HuH-7 (cell line): ENCODE measurements at places on chromosomes 2 and 18.

DNA sequence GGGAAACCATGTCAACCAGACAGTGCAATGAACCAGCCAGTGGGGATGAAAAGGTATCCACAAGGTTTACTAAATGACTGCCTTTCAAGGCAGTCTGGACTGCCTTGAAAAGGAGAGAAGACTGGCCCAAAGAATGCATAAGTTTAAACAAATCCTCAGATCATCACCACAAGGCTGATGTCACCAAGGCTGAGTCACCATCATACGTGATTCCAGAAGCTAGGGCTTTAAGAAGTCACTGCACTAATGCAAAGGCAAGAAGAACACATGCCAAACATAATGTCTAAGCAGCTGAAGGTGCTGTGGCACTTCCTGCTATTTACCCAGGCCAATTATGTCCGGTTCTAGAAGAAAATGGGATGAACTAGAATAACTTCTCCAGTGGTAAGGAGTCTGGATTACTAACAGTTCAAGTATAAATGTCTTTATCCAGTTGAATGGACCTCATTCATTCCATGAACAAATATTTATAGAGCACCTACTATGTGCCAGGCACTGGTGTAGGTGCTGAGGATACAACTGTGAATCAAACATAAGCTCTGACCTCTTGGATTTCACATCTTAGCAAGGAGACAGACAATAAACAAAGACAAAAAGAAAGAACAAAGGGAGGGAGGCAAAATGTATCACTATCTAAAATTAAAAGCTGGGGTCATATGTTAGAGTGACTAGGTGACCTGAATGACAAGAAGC is 37.6 kb upstream of the ONECUT2 start:
- no peak for DNase-seq

DNA sequence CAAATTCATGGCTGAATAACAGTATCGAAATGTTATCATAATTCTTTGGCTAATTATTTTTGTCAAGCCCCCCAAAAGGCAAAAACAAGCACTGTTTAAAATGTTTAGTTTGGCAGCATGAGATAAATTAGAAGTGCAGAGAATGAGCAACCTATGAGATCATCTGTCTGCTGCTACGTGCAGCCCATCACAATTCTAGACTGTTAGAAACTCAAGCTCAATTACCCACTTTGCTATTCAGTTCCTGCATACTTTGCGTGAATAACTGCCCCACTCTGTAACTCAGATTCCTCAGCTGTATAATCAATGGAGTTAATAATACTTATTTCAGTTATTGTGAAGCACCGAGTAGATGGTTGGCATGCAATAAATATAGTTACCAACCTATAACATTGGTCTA is 1181.9 kb downstream of the DPP10 start:
- DNase-seq = no peak

DNA sequence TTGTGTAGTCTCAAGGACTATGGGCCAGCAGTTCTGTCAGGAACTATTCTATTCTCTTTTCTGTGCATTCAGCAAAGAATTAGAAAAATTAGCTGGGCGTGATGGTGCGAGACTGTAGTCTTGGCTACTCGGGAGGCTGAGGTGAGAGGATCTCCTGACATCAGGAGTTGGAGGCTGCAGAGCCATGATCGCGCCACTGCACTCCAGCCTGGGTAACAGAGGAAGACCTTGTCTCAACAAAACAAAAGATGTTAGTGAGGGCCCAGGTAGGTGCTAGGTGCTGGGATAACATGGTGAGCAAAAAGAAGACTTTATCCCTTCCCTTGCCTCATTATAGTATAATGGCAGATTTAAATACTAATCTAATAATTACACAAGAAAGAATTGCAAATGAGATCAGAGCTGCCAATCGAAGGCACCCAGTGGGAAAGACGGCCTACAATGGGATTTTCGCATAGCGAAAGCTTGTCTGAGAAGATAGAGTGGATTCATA is 447 bp upstream of the MRPL19 start:
- no peak for DNase-seq

- DNase-seq = no peak
These were observed 2.1 kb upstream of the EMILIN1 start for GRCh38 chr2:27076323-27076722.

- DNase-seq = no peak
These were observed 242.1 kb upstream of the RGPD4 start for GRCh38 chr2:107584577-107584976.

DNA sequence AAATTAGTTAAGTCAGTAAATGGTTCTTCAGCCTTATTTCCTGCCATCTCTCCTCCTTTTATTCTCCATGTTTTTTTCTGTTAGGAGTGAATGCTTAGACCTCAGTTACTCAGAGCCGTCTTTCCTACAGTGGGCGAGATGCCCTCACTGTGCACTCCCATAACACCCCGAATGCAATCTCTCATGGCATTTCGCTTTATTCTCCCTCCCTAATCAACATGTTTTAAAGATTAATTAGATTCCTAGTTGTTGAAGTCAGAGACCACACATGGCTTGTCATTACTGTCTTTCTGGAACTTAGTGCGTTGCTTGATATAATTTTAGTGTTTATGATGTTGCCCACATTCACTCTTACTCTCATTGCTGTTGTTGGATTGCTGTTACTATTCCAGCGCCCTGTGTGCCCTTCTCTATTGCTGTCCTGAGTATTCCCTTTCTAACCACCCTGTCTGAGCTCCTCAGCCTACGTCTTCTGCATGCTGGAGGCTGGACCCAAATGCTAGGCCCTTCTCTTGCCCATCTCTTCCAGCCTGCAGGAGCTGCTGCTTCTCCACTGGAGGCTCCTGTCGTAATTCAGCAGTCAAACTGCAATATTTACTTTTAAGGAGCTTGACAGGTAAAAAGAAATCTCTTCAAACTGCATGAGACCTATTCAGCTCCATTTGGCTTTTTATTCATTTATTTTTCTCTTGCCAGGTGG is 99.3 kb downstream of the MAP2 start:
- no peak for DNase-seq

DNA sequence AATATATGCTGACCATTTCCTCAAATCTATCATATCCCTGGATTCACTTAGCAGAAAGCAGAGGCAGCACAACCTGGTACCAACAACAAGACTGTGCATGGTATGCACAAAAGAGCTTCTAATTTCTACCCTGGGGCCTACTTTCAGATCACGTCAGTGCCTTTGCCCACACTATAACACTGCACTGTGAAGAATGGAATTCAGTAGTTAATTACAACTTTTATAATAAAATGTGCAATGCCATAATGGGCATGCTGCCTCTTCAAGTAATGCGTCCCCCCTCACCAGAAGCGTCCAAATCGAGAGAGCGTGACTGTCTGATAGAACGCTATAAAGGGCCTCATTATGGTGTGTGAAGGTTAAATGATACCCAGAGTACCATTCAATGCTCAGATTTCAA is 328.1 kb upstream of the PKDCC start:
- no peak for DNase-seq

DNA sequence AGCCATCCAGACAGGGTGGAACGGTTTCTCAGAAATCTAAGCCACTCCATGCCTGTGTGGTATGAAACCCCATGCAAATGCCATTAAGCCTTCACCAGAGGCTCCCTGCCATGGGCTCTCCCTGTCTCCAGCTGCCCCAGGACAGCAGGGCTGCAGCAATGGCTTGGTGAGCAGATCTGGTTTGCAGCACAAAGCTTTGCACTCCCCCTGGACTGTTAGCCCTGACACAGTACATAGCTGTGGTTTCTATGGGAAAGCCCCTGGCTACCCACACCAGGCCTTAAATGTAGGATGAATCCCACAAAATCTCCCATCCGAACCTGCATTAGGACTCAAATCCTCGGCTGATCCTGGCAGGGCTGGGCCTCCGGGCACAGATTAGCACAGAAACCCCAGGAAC is 291.6 kb downstream of the TNS1 start:
- DNase-seq = no peak

DNA sequence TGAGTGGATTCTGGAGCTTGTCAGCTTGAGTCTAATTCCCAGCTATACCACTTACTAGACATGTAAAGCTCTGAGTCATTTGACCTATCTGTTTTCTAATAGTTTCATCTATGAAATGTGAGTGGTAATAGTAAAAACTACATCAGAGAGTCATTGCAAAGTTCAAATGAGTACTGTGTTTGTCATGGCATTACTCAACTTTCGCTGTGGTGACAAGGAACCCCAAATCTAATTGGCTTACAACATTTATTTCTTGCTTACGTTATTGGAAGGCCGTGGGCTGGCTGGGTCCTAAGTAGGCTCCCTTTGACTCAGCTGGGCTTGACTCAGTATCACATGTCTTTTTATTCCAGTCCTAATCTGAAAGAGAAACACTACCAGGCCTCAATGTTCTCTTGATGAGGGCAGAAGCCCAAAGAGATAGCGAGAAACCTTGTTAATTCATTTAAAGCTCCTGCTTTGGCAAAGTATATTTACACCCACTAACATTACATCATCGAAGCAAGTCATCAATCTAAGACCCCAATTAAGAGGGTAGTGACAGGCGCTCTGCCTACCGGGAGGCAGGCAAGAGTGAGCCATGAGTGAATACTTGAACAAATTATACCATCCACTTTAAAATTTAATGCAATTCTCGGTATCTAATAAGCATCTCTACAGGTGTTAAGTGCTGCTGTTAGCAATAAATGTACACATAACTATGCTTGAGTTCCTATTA is 431.8 kb upstream of the SPHKAP start:
- DNase-seq = no peak

- no peak for DNase-seq
These were observed 86.5 kb downstream of the VSNL1 start for GRCh38 chr2:17626986-17627385.

GRCh38 chr2:11017921-11018320 is 106.2 kb downstream of the KCNF1 start:
- no peak for DNase-seq

DNA sequence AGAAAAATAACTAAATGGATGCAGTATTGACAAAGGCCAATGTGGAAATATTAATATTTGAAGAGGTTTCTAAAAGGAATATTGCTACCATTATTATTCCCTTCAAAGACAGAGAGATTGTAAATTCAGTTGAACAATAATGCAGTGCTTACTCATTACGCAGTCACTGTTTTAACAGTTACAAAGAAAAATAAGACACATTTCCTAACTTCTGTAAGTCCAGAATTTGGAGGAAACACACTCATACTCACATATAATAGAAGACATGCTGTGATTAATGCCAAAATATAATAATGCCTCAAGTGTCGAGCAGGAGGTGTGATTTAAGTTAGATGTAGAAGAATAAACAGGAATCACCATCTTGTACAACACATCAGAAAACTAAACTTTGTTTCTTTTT is 389.2 kb downstream of the FBXO15 start:
- no peak for DNase-seq

DNA sequence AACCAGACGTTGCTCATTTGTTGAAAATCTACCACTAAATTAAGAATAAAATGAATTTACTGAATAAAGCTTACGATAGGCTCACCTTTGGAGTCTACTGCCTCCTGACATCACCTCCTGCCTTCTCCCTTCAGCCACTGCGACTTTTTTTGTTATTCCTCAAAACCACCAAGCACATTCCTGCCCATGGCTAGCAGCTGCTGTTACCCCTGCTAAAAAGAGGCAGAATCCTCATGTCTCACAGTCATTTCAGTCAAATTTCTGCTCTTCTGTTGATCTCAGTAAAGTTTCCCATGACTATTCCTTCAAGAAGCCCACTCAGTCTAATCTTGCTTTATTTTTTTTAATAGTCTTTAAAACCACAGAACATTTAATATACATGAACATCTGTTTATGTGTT is 40.8 kb upstream of the ANKRD62 start:
- no peak for DNase-seq

DNA sequence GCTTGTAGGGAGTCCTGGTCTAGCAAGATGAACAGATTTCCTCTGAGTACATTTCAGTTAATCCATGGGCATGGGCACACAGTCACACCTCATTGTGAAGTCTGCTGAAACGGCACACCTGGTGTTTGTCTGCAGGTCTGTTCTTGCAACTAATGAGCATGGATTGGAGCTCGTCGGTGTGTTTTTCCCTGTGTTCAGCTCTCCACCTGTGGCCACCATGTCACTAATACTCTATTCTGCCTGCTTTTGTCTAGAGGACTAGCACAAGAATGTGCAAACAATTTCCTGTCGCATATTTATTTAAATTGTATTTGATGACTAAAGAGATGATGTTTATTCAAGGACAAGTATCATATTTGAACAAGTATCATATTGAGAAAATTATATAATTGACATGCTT is 24.5 kb upstream of the PPP4R1 start:
- DNase-seq = no peak

GRCh38 chr2:32745191-32745590 is 117.3 kb downstream of the TTC27 start:
- DNase-seq = no peak

GRCh38 chr2:96116424-96116878 is at the start of gene ADRA2B:
Gene ADRA2B (minus strand): TSS chr2:96116571. CDS start chr2:96116149, 422 bp downstream.
- peak; percentile 85 for DNase-seq

DNA sequence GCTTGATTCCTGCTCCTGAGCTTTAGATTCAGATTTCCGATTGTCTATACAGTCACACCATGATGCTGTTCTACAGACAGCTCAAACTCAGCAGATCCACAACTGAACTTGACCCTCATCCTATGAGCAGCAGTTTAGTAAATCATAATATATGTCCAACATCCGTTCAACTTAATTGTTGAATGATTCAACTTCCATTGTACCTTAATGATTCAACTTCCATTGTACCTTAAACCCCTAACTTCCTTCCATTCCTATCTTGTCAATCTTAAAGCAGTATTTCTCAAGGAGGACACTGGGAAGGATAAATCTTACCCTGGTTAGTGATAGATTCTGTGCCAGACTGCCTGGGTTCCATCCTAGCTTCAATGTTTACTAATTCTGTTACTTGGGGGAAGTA is 60.1 kb downstream of the PIGN start:
- DNase-seq = no peak

DNA sequence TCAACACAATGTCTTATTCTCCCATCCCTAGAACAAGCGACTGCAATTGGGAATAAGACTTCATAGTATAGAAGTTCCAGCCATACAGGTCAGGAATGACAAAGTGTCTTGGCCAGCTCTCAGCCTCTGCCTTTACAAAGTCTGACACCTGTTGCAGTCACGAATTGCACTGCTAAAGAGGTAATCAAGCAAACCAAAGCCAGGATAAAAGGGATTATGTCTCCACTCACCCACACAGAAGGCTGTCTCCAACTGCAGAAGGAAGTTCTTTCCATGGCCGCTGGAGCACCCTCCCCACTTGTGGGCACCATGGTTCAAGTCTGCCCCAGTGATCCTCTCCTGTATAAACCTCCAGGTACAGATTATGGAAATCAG is 114.8 kb upstream of the PKDCC start:
- no peak for DNase-seq
